COR-L47 (cell line): ENCODE measurements at places on chromosomes 1 and 21.
A peak's percentile ranks its signal among the peaks of the same experiment; 100 is the strongest.

DNA sequence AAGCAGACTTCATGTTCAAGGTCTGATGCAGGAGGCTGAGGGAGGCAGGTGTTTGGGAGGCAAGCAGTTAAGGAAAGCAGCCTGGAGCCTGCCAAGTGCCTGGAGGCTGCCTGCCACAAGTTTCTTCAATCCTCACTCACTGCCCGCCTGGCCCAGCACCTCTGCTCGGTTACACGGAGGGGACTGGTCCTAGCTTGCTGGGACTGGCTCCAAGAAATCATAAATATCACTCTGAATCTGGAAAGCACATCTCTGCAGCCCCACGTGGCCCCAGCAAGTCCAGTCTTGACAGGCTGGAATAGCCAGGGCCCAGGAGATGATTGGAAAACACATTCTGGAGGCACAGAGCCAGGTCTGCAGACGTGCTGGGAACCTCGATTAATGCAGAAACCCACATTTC lies 83.9 kb downstream of the BCAR3 start:
- DNase-seq, result no peak

GRCh38 chr1:39154553-39155421 lies 49.7 kb upstream of the MACF1 start:
- no peak for DNase-seq

GRCh38 chr1:159577446-159577845 lies 10.2 kb upstream of the APCS start:
- DNase-seq, result no peak

DNA sequence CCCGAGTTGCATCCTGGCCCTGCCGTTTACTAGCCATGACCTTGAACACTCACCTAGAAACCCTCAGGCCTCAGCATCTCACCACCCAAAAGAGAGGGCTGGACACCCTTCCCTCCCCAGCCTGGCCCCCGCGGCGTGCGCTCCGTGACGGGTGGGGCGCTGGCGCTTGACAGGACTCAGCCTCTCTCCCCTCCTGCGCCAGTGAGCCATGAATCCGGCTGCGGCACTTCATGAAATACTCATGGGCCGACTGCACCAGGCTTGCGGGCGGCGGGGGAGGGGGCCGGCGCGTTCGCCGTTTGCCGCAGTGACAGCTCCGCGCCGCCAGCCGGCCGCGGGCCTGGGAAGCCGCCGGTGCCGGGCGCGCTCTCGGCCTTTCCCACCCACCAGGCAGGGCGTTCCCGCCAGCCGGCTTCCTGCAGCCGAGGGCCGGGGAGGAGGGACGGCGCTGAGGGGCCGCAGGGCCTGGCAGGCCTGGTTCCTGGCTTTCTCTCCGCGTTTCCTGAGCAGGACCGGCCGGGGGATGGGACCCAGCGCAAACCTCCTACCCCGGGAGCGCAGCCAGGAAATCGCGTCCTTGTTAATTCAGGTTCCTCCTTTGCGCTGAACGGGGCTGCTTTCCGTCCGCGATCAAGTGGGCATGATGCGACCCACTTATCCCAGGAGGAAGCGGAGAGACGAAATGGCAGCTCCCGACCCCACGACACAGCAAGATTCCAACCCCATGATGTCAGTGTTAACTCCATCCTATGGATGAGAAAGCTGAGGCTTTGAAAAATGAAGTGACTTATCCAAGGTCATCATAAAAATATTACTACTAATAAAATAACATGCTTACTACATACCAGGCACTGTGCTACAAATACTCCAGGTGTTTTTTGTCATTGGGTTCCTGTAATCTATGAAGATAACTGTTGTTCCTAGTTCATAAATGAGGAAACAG lies 9.1 kb upstream of the LUZP1 start:
- peak; percentile 65 for DNase-seq

DNA sequence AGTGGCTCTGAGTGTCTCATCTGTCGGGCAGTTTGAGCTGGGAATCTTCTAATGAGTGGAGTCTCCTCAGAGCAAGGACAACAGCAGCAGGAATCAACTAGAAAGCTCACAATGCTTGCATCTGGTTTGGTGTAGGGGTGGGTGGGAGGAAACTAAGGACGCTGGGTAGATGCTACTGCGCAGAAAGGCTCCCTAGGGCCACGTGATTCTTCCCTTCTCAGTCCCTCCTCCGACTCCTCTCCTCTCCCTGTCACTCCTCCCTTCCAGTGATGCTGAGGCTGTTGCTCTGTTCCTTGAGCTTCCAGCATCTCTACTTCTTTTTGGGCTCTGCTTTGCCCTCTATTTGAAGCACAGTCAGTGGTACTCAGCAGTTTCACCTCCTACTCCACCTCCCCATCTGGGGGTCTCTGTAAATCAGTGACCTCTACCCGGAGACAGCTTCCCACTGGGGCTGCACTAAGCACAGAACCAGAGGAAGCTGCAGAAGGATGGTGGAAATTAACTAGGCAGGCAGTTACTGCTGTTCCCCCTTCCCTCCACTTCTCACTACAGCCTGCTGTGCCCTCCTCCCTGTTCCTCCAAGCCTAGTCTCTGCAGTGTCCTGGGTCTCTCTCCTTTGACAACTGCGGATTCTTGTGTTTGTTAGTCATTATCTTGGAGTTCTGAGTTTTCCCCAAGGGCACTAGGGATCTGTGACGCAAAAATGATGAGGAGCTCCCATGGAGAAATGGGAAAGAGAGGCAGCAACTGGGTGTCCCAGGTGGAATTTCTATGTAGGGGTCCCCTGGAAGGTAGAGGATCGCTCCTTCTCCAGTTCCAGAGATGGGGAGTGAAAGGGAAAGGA lies 5.8 kb downstream of the LINGO4 start:
- DNase-seq, result no peak

DNA sequence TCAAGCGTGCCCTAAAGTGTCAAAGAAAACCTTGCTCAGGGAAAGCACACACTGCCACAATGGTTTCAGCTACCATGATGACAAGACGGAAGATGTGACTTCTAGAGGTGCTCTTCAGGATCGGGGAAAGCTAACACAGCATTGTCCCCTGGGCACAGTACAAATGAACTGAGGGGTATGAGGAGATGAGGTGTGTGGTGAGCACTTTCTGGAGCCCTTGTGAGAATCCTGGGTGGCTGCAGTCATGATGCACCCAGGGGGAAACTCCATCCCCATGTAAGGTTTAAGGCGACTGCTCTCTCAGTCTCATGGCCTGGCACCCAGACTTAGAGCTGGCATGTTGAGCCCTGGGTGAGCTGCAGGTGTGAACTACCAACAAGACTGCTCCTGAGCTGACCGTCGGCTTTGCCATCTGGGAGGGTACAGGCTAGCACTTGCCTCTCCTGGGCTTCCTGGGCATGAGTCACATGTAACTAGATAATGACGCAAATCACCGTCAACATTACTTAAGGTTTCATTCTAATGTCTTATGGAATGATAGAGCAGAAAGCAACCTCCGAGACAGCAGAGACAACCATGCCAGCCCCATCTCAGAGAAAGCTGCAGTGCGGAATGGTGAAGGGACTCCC lies 144.6 kb downstream of the CLIC6 start:
- no peak for DNase-seq

GRCh38 chr1:233919786-233920185 lies 15.3 kb downstream of the SLC35F3 start:
- no peak for DNase-seq

GRCh38 chr1:31666263-31666963 lies 21.7 kb upstream of the PEF1 start:
- DNase-seq, result peak; percentile 49
